ENCODE measurements at places on chromosomes 7 and 10.

GRCh38 chr10:113681533-113682470 lies 2.1 kb downstream of the CASP7 start:
- no peak for DNase-seq

DNA sequence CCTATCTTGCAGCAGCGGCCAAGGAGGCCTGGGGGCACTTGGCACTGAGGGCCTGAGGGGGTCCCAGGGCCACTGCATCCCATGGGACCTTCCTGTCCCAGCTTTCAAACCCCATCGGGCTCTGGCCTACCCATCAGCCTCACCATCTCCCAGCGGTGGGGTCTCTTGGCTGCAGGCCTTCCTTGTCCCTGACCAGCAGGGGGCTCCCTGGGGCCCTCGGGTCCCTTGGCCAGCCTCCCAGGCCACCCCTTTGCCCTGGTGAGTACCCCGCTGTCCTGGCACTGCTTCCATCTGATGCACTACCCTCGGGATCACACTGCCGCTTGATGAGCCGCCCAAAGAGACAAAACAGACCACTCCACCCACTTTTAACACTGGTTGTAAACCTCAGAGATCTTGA lies 43.5 kb downstream of the YKT6 start:
- no peak for DNase-seq

- DNase-seq = no peak
Measured at GRCh38 chr7:123616223-123616622, 14.6 kb downstream of the ASB15 start.

- DNase-seq = no peak
Measured at GRCh38 chr7:20529260-20529659, 86.2 kb upstream of the ABCB5 start.

DNA sequence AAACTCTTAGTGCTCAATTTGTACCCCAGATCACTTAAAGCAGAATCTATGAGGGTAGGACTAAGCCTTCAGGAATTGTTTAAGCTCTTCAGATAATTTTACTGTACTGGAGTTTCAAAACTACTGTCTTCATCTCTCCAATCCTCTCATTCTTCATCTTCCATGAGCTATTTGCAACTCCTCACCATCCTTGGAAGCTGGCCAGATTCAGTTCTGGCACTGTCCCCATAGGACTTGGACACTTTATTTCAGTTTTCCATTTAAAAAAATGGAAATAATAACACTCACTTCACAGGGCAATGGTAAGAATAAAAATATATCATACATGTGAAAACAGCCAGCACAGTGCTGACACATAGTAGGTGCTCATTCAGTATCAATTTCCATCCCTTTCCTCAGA lies 74.6 kb downstream of the PPP1R17 start:
- no peak for DNase-seq

GRCh38 chr7:101432316-101432715 lies 69.6 kb downstream of the COL26A1 start:
- DNase-seq = no peak

GRCh38 chr7:133699386-133699785 lies 427.8 kb upstream of the LRGUK start:
- DNase-seq = no peak

DNA sequence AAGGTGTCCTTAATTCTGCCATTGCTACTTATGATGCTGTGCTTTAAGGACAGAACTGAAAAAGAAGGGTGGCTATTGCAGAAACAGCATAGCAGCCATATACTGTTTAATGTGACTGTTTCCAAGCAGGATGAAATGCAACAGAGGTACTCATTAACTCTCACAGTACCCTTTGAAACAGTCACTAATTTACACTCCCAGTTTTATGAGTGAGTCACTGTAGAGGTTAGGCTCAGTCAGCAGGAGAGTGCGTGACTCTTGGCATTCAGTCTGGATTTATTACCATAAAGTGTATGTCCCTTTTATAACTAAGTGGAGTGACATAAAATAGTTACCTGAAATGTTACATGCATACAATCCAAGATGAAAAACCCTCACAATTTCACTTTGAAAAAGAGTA lies 27.7 kb downstream of the ALDH18A1 start:
- no peak for DNase-seq

DNA sequence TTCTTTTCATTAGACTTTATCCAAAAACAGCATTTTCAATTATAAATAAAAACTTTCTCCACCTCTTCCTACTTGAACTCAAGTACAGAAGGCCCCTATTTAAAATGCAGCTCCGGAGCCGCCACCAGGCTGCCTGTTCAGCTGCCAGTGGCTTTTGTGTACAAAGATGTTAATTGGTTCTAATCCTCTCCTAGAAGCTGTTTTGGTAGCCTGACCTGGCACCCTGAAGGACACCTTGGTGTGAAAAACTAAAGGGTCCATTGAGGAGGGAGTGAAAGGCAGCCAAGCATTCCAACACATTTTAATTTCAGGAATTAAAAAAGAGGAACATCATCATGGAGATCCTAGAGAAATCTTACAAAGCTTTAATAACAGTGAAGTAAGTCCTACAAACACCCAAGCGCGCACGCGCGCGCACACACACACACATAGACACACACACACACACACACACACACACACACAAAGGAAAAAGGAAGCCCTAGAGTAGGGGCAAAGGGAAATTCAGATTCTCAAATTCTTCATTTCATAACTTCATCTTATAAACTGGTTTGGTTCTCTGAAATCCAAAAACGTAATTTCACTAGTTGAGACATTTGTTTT lies 41.4 kb downstream of the VAX1 start:
- no peak for DNase-seq
